Stimulated activated CD8-positive, alpha-beta memory T cell treated with anti-CD3 and anti-CD28 coated beads, Interleukin-15, amount 100 ng/mL, for 1 hour (primary cell): ENCODE measurements at places on chromosomes 1 and 21.

DNA sequence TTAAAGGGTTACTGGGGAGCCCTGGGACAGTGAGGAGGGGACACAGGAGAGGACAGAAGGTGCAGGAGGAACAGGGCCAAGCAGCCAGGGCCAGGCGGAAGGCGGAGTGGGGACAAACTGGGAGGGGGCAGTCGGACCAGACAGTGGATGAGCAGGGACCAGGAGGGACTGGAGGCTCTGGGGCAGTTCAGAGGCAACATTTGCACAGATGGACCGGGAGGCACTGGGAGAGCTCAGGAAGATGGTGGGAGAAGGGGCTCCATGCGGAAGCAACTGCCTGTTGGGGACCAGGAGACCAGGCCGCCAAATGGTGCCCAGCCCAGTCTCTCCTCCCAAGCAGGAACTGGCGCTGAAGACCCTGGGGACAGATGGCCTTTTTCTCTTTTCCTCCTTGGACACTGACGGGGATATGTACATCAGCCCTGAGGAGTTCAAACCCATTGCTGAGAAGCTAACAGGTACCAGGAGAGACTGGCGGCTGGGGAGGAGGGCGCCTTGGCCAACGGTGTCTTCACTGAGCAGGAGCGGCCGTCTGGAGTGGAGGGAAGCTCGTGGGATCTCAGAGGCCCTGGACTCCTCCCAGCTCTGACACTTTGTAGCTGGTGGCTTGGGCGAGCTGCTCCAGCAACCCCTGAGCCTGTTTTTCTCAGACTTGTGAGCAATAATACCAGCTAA, 847 bp downstream of the SELENON start:
- no peak for DNase-seq

DNA sequence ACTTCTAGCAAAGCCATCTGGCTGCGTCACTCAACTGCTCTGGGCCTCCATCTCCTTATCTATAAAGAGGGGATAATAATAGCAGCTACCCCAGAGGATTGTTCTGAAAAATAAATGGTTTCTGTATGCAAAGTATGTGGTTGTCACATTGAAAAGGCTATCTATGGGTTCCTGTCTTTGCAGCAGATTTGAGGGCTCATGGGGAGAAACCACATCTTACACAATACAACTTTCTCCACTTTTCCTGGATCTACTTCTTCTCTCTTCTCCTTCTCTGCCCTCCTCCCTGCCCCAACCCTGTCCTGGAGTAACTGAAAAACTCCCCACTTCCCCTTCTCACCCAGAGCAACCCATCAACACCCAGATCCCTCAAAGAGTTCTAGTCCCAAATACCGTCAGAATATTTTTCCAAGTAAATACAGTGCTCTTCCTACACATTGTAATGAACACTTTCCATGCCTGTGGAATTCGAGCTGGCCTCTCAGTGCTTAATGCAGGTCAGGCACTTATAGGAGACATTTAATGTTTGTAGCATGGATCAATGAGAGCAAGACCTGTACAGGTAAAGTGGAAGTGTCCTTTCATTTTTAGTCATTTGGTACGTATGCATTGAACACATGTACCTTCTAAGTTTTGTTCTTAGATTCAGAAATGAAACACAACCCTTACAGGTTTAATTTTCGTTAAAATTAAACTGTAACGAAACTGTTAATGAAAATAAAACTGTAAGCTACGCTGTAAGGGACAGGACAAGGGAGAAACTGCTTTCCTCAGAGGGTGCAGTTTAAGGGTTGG, 131.9 kb downstream of the AK5 start:
- no peak for DNase-seq

DNA sequence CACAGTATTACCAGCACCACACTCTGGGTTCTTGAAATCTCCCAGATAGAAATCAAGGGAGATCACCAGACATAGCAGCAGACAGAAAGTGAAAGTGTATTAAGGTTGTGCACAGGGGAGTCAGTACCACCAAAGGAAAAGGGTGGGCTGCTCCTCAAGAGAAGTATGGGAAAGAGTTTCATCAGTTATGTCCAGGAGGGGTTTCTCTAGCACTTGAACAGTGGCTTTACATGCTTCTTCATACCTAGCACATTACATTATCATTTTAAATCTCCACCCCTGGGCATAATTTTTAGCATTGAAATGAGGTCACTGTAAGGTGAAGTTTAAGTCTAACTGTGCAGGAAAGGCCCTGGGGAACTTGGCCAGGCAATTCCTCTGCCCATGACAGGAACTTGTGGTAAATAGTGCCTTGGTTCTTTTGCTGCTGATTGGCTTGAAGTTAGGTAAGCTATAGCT, 601.0 kb downstream of the NUF2 start:
- DNase-seq: no peak

- no peak for DNase-seq
Observed at GRCh38 chr1:245108909-245109308, 45.9 kb upstream of the KIF26B start.

- DNase-seq: no peak
Observed at GRCh38 chr1:230301822-230302221, 124.3 kb downstream of the PGBD5 start.

- no peak for DNase-seq
Observed at GRCh38 chr1:41674522-41674921, 190.0 kb upstream of the EDN2 start.
